Sigmoid colon (tissue), 7 donors: ENCODE measurements at places on chromosomes 6 and 20. TPM values are rescaled to one million over a fixed set of nuclear protein-coding genes. Genes with fewer than 3 reads are reported as not detected.

GRCh38 chr20:37869334-37869861, 33.5 kb upstream of the VSTM2L start:
- H3K27ac ChIP-seq: peak overlapping the region; percentile 75
- no peaks in the 10 kb centered on the region for H3K27me3 ChIP-seq
- H3K4me1 ChIP-seq: peaks cover 41% of the 10 kb centered on the region
- H3K4me3 ChIP-seq: no peak overlapping the region
- no peak for DNase-seq
- H3K36me3 ChIP-seq: no peaks in the 10 kb centered on the region

- no peaks in the 10 kb centered on the region for H3K27me3 ChIP-seq
- H3K27ac ChIP-seq: no peak overlapping the region
- H3K36me3 ChIP-seq: no peaks in the 10 kb centered on the region
- DNase-seq: no peak
- H3K4me1 ChIP-seq: peaks cover 13% of the 10 kb centered on the region
Observed at GRCh38 chr20:36866681-36867495, 9.1 kb upstream of the TLDC2 start.

DNA sequence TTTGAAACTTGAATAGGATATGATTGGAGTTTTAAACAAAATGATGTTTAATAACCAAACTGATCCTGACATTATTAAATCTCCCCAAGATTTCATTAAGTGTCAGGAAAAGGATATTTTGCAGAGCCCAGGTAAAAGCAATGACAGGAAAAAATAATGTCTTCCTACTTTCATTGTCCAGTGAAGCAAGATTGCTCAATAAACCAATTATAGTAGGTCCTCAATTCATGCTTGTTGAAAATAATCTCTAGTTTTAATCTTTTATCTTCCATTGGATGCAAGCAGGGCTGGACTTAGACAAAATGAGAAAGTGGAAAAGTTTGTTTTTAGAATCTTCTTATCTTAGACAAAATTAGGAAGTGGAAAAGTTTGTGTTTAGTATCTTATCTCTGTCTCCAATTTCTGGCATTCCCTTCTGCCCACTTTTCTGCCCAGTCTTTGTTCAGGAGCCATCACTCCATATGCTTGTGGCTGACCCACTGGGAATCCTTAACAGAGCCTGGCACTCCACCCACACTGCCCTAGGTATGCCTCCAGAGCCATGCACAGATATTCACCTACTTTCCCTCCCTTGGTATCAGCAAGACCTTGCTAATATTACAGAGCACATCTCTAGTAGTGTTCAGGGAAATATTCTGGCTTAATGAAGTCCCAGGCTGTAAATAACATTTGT, 57.0 kb upstream of the CARMIL1 start:
- DNase-seq: no peak
- H3K4me3 ChIP-seq: no peak overlapping the region
- H3K27ac ChIP-seq: no peak overlapping the region
- no peaks in the 10 kb centered on the region for H3K36me3 ChIP-seq
- no peaks in the 10 kb centered on the region for H3K27me3 ChIP-seq
- H3K4me1 ChIP-seq: no peaks in the 10 kb centered on the region

- no peak overlapping the region for H3K4me3 ChIP-seq
- no peak overlapping the region for H3K27ac ChIP-seq
- H3K4me1 ChIP-seq: peaks cover 9% of the 10 kb centered on the region
- H3K36me3 ChIP-seq: no peaks in the 10 kb centered on the region
Observed at GRCh38 chr20:51363378-51363777, 179.1 kb downstream of the NFATC2 start.

DNA sequence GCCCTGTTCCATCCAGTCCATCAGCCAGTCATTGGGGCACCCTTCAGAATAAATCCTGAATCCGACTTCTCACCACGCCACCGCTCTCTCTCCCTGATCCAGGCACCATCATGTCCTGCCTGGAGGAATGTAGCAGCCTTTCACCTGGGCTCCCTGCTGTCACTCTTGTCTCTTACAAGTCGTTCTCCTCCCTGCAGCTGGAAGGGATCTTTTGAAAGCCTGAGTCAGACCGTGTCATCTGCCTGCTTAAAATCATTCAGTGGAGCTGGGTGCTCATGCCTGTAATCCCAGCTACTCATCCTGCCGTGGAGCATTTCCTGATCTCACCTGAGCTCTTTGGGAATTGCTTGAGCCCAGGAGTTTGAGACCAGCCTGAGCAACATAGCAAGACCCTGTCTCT, 19.2 kb upstream of the KCNG1 start:
- no peak overlapping the region for H3K27ac ChIP-seq
- no peak overlapping the region for H3K4me3 ChIP-seq
- H3K4me1 ChIP-seq: no peaks in the 10 kb centered on the region
- H3K36me3 ChIP-seq: no peaks in the 10 kb centered on the region
- DNase-seq: no peak

DNA sequence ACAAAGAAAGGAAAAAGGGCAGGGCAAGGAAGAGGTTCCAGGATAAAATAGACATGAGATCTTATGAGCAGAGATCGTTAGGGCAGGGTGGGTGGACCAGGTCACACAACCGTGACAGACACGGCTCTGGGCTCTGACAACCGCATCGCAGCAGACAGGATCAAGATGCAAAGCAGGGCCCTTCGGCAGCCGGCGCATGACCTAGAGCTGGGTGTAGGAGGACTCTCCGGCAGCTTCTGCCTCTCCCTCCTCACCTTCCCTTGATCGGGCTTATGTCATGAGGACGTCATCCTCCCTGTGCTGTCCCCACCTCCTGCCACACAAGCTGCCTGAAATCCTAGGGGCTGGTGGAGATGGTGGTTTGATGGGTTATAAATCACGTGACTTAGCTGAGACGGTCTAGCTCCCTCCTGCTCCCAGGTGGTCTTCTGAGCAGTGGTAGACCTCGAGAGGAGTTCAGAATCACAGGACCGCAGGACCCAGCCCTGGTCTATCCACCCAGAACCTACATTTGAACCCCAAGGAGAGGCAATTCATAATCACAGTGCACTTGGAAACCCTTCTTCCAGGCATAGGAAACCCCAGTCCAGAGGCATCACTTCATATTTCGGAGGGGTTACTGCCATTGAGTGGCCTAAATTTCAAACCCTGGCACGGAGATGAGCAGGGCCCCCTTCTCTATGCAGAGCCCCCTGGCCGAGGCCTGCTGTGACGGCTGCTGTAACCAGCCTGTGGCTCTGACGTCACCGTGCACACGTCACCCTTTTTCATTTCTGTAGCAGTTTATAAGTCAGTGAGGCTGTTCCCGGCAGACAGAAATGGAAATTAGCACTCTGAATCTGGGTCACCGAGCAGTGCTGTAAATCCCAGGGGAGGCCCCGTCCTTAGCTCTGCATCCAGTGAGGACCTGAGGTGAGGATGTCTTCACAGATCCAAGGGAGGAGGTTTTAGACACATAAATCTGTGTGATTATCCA, 8.7 kb upstream of the CCR6 start:
- no peaks in the 10 kb centered on the region for H3K27me3 ChIP-seq
- H3K4me1 ChIP-seq: peaks cover 20% of the 10 kb centered on the region
- DNase-seq: no peak
- no peaks in the 10 kb centered on the region for H3K36me3 ChIP-seq
- peak overlapping the region; percentile 74 for H3K27ac ChIP-seq

DNA sequence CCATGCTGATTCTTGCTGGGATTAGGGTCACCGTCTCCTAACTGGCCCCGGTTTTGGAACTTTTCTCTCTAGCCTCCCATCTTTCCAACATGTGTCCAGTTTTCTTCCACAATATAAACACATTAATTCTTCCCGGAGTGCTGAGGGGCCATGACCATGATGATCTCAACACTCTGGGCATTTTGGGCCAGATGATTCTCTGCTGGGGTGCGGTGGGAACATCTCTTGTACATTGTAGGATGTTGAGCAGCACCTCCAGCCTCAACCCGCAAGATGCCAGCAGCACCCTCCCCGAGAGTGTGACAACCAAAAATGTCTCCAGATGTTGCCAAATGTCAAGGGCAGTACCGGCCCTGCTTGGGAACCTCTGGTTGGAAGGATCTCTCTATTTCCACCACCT, 164.8 kb downstream of the TFAP2C start:
- no peak overlapping the region for H3K27ac ChIP-seq
- no peaks in the 10 kb centered on the region for H3K27me3 ChIP-seq
- DNase-seq: no peak
- no peaks in the 10 kb centered on the region for H3K4me1 ChIP-seq
- no peak overlapping the region for H3K4me3 ChIP-seq
- H3K36me3 ChIP-seq: no peaks in the 10 kb centered on the region

GCM1 gene
- total RNA-seq: not detected

KIF25 gene
- total RNA-seq: 0.54 TPM

SNAI1 gene
- total RNA-seq: 1.9 TPM

NQO2 gene
- 32.0 TPM for total RNA-seq
